ENCODE measurements at places on chromosomes 7 and 10. TPM values are rescaled to one million over a fixed set of nuclear protein-coding genes. Genes with fewer than 3 reads are reported as not detected.

TDRD1 gene
- total RNA-seq: 0.31 TPM

DOCK4 gene
- 1.1 TPM for total RNA-seq

NEUROG3 gene
- 0.18 TPM for total RNA-seq

TMEM26 gene
- not detected for total RNA-seq

FAM237B gene
- not detected for total RNA-seq

PAPSS2 gene
- total RNA-seq: 1.5 TPM

Measured in activated naive CD4-positive, alpha-beta T cell treated with anti-CD3 and anti-CD28 coated beads, Interleukin-2, amount 50 U/mL, for 72 hours (primary cell).